ENCODE measurements at places on chromosomes 13 and 19. TPM values are rescaled to one million over a fixed set of nuclear protein-coding genes. Genes with fewer than 3 reads are reported as not detected.

Gene CCDC124
- total RNA-seq, result 29.4 TPM

Gene SIGLEC8
- not detected for total RNA-seq

Gene TJP3
- not detected for total RNA-seq

Gene KANK3
- total RNA-seq, result not detected

Gene NAPSA
- total RNA-seq, result not detected

Gene C1QTNF9
- under 0.01 TPM for total RNA-seq

Gene ZSCAN1
- total RNA-seq, result not detected

Gene ZNF546
- total RNA-seq, result 5.8 TPM

- no peak for DNase-seq
Measured at GRCh38 chr13:78139765-78140164, 221.1 kb upstream of the EDNRB start.

- DNase-seq, result peak; percentile 28
Measured at GRCh38 chr19:49056101-49056901, 1.2 kb downstream of the CGB7 start.

DNA sequence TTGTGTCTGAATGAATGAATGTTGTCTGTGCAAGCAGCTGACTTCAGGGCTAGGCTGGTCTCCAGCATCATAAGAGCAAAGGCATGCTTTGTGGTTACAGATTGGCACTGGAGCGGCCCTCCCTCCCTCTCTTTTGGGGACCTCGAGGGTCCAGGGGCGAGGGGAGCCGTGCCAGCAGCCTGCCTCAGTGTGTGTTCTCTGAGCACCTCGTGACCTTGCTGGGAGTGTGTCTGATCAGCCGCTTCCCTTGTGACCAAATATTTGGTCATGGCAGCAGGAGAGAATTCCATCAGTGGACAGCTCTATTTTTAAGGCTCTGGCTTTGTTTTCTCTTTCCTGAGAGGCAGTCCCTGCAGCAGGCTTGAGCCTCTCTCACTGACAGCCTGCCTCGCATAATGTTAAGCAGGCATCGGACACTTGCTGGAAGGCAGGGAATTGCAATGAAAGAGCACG is 329.7 kb downstream of the UQCRFS1 start:
- DNase-seq, result peak; percentile 41

DNA sequence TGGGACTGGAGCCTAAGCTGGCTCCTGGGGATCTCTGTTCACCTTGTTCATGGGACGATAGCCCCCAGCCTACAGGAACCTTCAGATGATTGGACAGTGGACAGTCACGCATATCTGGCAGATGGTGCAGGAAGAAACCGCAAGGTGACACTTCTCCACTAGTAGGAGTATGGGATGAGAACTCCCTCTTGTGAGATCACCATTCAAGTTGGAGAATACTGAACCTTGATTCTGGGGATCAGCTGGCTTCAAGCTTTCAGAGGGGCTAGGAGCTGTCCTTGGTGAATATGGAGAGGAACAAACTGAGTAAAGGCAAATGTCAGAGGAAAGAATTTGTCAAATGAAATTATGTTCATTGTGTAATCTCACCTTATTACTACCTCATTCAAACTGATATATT is 204.5 kb downstream of the PDS5B start:
- no peak for DNase-seq

DNA sequence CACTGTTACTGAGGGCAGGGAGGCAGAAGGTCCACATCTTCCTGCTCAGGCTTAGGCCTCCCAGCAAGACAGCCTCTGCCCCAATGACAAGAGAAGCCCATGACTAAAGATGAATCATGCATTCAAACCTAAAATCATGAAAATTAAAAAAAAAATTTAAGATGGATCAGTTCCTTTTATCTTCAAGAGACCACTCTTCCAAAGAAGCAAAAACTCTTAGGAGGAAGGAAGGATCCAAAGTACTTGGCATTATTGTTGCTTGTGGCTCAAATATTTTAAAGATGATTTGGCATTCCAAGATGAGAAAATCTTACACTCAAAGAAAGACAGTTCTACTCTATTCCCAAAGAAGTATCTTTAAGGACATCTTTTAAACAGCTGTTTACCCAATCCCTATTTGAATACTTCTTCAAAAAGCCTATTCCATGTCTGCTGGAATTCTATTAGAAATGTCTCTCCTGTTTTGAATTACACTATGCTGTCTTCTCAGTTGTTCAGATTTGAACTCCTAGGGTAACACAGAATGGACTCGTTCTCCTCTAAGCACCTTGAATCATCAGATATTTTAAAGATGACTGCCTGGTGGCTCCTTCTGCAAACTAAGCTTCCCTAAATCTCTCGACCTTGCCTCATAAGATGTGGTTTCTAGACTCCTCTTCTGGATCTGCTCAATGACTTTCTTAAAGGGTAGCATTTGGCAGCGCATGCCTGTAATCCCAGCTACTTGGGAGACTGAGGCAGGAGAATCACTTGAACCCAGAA is 7.0 kb downstream of the SERP2 start:
- DNase-seq, result peak; percentile 48

GRCh38 chr19:53597023-53597422 is 34.8 kb upstream of the DPRX start:
- DNase-seq, result no peak

- DNase-seq, result no peak
Measured at GRCh38 chr19:55442372-55442961, 633 bp downstream of the SHISA7 start.

- no peak for DNase-seq
Measured at GRCh38 chr13:51614350-51614786, 30.1 kb downstream of the WDFY2 start.

DNA sequence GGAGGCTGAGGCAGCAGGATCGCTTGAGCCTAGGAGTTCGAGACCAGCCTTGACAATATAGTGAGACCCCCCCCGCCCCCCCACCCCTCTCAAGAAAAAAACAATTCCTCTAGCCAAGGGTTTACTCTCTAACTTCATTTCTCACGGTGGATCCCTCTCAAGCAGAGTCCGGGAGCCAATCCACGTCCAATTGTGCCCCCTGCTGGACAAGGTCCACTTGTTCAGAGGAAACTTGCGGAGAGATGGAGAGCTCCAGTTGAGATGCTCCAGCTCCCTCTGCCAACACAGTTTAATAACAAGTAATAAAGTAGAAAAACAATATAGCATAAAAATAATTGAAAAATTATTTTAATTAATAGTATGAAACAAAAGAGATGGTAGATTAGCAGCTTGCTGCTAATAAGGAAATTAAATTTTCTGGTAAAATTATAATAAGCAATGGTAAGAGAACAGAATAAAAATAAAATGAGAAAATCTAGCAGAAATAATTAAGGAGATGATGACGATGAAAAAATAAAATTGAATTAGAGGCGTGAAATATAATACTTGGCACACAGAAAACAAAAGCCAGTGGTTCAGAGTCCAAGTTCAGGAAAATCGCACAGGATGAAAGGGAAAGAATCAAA is 14.5 kb upstream of the SIGLEC14 start:
- DNase-seq, result peak; percentile 72

DNA sequence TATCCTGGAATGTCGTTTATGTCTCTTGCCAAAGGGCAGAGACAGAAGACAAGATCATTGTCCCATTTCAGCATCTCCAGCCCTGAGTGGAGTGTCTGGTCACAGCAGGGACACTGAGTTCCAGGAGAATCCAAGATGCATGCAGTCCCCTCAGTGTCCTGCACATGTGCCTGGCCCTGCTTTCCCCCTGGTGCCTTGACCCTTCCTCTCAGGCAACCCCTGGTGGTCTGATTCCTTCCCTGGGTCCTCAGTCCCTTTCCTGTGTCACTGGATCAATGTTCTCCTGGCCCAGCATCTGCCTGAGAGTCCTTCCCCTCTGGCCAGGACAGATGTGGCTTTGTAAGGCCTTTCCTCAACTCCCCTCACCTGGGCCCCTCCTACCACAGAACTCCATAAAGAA is 9.0 kb downstream of the CEACAM21 start:
- no peak for DNase-seq

GRCh38 chr13:74768521-74769085 is 634.4 kb upstream of the KLF12 start:
- no peak for DNase-seq

DNA sequence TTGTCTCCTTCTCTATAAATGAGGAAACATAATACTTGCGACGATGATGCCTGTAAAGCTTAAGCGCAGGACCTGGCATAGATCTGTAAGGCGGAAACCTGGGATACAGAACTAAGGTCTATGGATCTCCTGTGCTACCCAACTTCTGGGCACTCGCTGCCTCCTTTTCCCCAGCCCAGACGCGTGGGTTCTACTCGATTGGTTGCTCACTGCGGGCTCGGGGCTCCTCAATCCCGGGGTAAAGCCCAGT is 615 bp upstream of the PSMC4 start:
- no peak for DNase-seq

GRCh38 chr19:2478756-2479555 is 3.0 kb downstream of the GADD45B start:
- DNase-seq, result peak; percentile 76

DNA sequence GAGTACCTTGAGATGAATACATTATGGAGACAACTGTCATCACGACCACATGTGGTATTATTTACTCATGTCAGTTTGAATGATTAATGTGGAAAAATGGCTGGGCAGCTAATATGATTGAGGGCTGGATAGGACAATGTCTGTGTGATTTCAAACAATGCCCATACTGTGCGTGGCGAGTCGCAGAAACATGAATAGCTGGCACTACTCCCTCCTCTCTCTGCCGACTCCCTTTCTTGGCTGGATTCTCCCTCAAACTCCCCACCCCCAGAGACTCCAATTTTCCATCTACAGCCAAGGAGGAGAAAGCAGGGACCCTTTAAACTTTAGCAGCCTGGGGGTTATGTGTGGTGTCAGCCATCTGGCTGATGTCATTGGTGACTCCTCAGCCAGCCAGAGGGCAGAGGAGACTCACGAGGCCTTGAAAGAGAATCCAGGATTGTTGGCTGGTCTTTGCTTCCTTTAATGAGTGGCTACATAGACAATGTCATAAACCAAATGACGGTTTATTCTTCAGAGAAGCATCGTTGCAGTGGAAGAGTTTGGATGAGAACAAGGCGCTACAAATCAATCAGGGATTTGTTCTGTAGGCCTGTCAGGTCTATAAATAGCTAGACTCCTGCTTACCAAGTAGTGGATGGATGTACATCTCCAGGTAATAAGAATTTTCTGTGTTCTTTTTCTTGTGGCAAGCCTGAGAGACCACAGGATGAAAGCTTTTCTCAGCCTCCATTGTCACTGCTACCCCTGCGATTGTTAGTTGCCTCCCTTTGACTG is 165.6 kb downstream of the DLEU7 start:
- peak; percentile 11 for DNase-seq
